ENCODE measurements at places on chromosomes 5 and 9.

DNA sequence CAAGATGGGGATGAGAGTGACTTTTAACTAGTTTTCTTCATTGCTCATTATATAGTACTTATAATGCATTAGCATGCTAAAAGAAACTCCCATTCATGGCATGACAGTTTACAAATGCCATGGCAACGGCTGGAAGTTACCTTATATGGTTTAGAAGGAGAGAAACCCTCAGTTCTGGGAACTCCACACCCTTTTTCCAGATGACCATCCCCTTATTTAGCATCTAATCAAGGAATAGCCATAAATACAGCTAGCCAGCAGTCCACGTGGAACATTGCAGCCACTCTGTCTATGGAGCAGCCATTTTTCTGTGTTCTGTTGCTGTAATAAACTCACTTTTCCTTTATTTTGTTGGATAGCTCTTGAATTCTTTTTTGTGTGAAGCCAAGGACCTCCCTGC, 1137.8 kb downstream of the CDH18 start:
- no peaks in the 10 kb centered on the region for H3K27me3 ChIP-seq
- no peak overlapping the region for H3K4me3 ChIP-seq
- H3K4me1 ChIP-seq = no peaks in the 10 kb centered on the region
- DNase-seq = no peak
- H3K27ac ChIP-seq = no peak overlapping the region

- DNase-seq = no peak
- no peak overlapping the region for H3K4me3 ChIP-seq
- no peaks in the 10 kb centered on the region for H3K36me3 ChIP-seq
- H3K27me3 ChIP-seq = no peaks in the 10 kb centered on the region
Observed at GRCh38 chr9:135239100-135239768, 151.8 kb downstream of the OLFM1 start.

GRCh38 chr5:9922719-9923118, 292.6 kb upstream of the TAS2R1 start:
- no peak overlapping the region for H3K27ac ChIP-seq
- no peak for DNase-seq
- no peaks in the 10 kb centered on the region for H3K27me3 ChIP-seq
- H3K4me1 ChIP-seq = no peaks in the 10 kb centered on the region
- H3K4me3 ChIP-seq = no peak overlapping the region

DNA sequence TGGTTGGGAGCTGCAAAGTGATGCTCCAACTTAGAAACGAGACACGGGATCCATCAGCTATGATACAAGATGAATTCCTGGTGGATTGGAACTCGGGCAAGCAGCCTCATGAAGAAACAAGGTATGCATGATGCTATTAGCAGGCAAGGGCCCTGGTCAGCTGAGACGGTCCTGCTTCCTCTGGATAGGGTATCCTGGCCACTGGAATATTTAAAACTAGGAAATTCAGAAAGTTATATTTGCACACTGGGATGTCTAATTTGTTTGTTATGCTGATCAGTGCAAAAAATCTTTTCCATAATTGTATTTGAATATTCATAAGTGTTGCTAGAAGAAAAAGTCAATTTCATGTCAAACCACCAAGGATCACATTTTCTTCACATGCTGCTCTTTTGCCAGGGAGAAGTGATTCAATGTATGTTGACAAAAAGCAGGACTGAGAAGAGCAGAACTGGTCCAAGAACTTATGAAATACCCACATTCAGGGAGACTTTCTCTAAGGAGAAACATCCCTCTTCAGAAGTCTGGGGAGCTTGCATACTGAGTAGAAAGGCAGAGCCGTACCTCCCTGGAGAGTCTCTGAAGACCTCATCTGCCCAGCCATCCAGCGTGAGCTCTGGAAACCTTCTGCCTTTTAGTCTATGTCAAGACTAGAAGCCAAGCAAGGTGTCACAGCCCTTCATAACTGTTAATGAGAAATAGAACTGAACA, 6.7 kb upstream of the NXNL2 start:
- DNase-seq = no peak
- no peaks in the 10 kb centered on the region for H3K27me3 ChIP-seq
- H3K4me3 ChIP-seq = no peak overlapping the region
- no peaks in the 10 kb centered on the region for H3K4me1 ChIP-seq
- H3K36me3 ChIP-seq = no peaks in the 10 kb centered on the region
- no peak overlapping the region for H3K27ac ChIP-seq

- H3K27me3 ChIP-seq = no peaks in the 10 kb centered on the region
- no peak for DNase-seq
- no peaks in the 10 kb centered on the region for H3K4me1 ChIP-seq
- H3K4me3 ChIP-seq = no peak overlapping the region
- no peaks in the 10 kb centered on the region for H3K36me3 ChIP-seq
- H3K27ac ChIP-seq = no peak overlapping the region
Observed at GRCh38 chr9:110750272-110750671, 81.7 kb downstream of the MUSK start.

- DNase-seq = peak; percentile 96
- no peaks in the 10 kb centered on the region for H3K4me1 ChIP-seq
- no peaks in the 10 kb centered on the region for H3K36me3 ChIP-seq
- peak overlapping the region; percentile 68 for H3K4me3 ChIP-seq
Observed at GRCh38 chr9:6703898-6704639, 53.7 kb upstream of the KDM4C start.

GRCh38 chr9:37348917-37349316, 73.6 kb upstream of the GRHPR start:
- no peak overlapping the region for H3K27ac ChIP-seq
- no peak for DNase-seq
- no peaks in the 10 kb centered on the region for H3K36me3 ChIP-seq
- no peaks in the 10 kb centered on the region for H3K4me1 ChIP-seq

- no peak overlapping the region for H3K4me3 ChIP-seq
Observed at GRCh38 chr5:2840372-2840915, 89.0 kb upstream of the IRX2 start.

- H3K4me3 ChIP-seq = no peak overlapping the region
- H3K4me1 ChIP-seq = no peaks in the 10 kb centered on the region
- no peak overlapping the region for H3K27ac ChIP-seq
- H3K27me3 ChIP-seq = no peaks in the 10 kb centered on the region
- H3K36me3 ChIP-seq = no peaks in the 10 kb centered on the region
Observed at GRCh38 chr9:90600029-90600428, 42.6 kb downstream of the DIRAS2 start.

DNA sequence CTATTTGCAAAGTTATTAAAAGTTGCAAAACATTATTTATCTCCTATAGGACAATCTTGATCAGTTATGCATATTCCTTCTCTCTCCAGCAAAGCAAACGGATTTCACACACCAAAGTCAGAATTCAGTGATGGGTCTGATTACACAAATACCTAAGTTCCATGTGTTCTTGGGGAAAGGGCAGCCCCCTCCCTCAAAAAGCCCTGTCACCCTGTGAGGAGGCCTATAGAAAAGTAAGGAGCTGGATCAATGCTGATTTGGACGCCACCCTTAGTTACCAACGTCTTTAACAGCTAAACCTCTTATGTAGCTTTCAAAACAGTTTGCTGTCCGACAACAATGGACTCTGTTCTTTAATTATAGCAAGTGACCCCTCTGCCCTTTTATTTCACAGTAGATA, 6.4 kb downstream of the ZNF608 start:
- no peaks in the 10 kb centered on the region for H3K36me3 ChIP-seq
- peak overlapping the region; percentile 78 for H3K27ac ChIP-seq
- no peaks in the 10 kb centered on the region for H3K4me1 ChIP-seq

DNA sequence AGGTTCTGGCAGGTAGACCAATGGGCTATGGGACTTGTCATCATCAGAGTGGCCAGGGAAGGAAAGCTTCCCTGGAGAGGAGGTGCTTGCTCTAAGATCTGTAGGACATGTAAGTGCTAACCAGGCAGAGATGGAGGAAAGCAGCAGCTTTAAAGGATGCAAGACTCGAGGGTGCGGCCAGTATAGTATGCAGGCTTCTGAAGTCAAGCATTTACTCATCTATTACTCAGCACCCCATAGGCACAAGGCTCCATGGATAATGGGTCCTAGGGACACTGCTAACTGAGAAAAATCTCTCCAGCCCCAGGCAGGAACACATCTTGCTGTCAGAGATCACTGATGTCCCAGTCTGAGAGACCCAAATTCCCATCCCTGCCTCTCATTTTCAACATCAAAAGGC, 49.7 kb downstream of the WWC1 start:
- H3K4me1 ChIP-seq = peaks cover 8% of the 10 kb centered on the region
- H3K27me3 ChIP-seq = no peaks in the 10 kb centered on the region
- no peaks in the 10 kb centered on the region for H3K36me3 ChIP-seq
- no peak for DNase-seq
- no peak overlapping the region for H3K27ac ChIP-seq

- DNase-seq = no peak
- no peaks in the 10 kb centered on the region for H3K27me3 ChIP-seq
- no peaks in the 10 kb centered on the region for H3K36me3 ChIP-seq
Observed at GRCh38 chr5:135492319-135492626, 40.1 kb upstream of the TIFAB start.

DNA sequence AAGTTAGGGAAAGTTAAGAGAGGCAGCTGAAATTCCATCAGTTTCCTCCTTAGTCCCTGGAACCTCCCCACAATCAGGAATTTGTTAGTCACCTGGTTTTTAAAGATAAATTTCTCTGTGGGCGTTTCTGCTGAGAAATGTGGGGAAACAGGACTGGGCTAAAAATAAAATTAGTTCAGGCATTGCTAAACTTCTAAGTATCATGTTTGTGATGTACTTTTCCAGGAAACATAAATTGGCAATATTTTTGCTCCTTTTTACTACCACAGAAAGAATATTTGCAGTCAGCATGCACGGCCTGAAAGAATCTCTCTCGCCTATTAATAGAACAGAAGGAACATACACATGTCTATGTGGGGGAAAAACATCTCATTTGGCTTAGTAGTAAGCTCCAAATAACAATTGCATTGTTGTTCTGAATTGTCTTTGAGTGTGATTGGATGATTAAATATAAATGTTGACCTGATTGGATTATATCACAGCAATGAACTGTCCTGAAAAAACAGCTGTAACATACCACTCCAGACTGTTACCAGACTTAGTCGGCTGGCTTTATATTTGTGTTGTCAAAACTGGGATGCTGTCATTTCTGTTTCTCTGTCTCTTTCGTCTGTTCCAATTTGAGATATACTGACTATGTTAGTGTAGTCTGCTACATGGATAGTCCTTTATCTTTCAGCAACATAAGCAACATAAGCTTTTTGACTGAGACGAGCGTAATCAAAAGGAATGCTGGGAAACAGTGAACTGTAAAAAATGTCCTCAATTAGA, 12.9 kb downstream of the TJP2 start:
- no peak overlapping the region for H3K4me3 ChIP-seq
- no peaks in the 10 kb centered on the region for H3K36me3 ChIP-seq
- no peak for DNase-seq
- H3K27me3 ChIP-seq = no peaks in the 10 kb centered on the region
- peaks cover 1% of the 10 kb centered on the region for H3K4me1 ChIP-seq

DNA sequence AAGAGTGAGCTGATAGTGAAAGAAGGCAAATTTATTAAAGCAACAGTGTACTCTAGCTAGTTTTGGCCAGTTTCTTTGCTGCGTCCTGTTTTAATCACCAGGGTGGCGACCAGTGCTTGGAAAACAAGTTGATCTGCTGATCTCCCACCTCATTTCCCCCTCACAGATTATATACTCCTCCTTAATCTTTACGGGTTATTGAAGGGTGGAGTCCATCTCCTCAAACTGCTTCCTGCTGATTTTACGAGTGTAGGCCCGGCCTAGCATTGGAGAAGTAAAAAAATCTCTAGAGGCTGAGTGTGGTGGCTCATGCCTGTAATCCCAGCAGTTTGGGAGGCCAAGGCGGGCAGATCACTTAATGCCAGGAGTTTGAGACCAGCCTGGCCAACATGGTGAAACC, 14.0 kb upstream of the CFAP95 start:
- H3K27me3 ChIP-seq = no peaks in the 10 kb centered on the region
- no peaks in the 10 kb centered on the region for H3K36me3 ChIP-seq
- no peak for DNase-seq
- no peak overlapping the region for H3K27ac ChIP-seq

DNA sequence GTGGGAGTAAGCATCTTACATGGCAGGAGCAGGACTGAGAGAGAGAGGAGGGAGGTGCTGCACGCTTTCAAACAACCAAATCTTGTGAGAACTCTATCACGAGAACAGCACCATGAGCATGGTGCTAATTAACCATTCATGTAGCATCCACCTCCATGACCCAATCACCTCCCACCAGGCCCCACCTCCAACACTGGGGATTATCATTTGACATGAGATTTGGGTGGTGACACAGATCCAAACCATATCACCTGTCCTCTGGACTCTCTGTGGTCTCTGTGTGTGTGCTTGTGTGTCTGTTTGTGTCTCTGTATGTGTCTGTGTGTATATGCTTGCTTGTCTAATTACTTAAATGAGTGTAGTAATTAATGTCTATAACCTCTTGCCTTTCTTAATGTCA, 31.1 kb downstream of the SEC61B start:
- DNase-seq = no peak
- no peaks in the 10 kb centered on the region for H3K4me1 ChIP-seq
- no peaks in the 10 kb centered on the region for H3K27me3 ChIP-seq
- H3K27ac ChIP-seq = no peak overlapping the region

GRCh38 chr5:122719991-122720746, 54.7 kb upstream of the SNX2 start:
- no peak overlapping the region for H3K4me3 ChIP-seq
- no peaks in the 10 kb centered on the region for H3K27me3 ChIP-seq
- H3K4me1 ChIP-seq = no peaks in the 10 kb centered on the region
- DNase-seq = no peak
- no peak overlapping the region for H3K27ac ChIP-seq
- no peaks in the 10 kb centered on the region for H3K36me3 ChIP-seq

GRCh38 chr5:111635916-111636570, 121.0 kb downstream of the NREP start:
- H3K4me1 ChIP-seq = no peaks in the 10 kb centered on the region
- no peak overlapping the region for H3K27ac ChIP-seq
- no peak overlapping the region for H3K4me3 ChIP-seq
- DNase-seq = no peak
- no peaks in the 10 kb centered on the region for H3K36me3 ChIP-seq

GRCh38 chr5:154970759-154971158, 29.9 kb downstream of the MRPL22 start:
- H3K27ac ChIP-seq = no peak overlapping the region
- no peak overlapping the region for H3K4me3 ChIP-seq
- DNase-seq = no peak
- no peaks in the 10 kb centered on the region for H3K4me1 ChIP-seq

GRCh38 chr9:126893079-126893478, 21.5 kb upstream of the RALGPS1 start:
- no peak overlapping the region for H3K27ac ChIP-seq
- no peaks in the 10 kb centered on the region for H3K36me3 ChIP-seq
- H3K4me3 ChIP-seq = no peak overlapping the region
- no peak for DNase-seq
- no peaks in the 10 kb centered on the region for H3K27me3 ChIP-seq

- H3K27me3 ChIP-seq = no peaks in the 10 kb centered on the region
- no peaks in the 10 kb centered on the region for H3K36me3 ChIP-seq
- no peak overlapping the region for H3K27ac ChIP-seq
- no peak overlapping the region for H3K4me3 ChIP-seq
Observed at GRCh38 chr5:65142511-65143011, 339.2 kb downstream of the ADAMTS6 start.

- no peak overlapping the region for H3K27ac ChIP-seq
- no peak for DNase-seq
- H3K4me3 ChIP-seq = no peak overlapping the region
Observed at GRCh38 chr9:6944093-6944551, 186.3 kb downstream of the KDM4C start.
